ENCODE measurements at places on chromosomes 7 and 10.

- DNase-seq: no peak
Measured at GRCh38 chr7:87935384-87935706, 1.3 kb downstream of the ADAM22 start.

GRCh38 chr10:30813872-30814481 is 184.4 kb upstream of the LYZL2 start:
- DNase-seq: peak; percentile 75

DNA sequence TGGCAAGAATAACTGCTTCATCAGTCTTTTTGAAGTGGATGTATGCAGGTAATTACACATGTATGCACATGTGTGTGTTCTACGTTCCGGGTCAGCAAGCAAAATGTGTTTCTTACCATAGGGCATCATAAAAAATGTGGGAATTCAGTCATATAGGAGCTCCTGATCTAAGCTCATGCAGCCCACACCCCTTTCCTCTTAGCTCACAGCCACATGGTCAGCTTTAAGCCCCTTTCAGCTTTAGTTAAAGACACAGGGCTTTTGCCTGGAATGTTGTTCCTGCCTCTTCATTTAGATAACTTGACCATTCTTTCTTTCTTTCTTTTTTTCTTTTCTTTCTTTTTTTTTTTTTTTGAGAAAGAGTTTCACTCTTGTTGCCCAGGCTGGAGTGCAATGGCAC is 258.1 kb downstream of the RPS24 start:
- DNase-seq: no peak

DNA sequence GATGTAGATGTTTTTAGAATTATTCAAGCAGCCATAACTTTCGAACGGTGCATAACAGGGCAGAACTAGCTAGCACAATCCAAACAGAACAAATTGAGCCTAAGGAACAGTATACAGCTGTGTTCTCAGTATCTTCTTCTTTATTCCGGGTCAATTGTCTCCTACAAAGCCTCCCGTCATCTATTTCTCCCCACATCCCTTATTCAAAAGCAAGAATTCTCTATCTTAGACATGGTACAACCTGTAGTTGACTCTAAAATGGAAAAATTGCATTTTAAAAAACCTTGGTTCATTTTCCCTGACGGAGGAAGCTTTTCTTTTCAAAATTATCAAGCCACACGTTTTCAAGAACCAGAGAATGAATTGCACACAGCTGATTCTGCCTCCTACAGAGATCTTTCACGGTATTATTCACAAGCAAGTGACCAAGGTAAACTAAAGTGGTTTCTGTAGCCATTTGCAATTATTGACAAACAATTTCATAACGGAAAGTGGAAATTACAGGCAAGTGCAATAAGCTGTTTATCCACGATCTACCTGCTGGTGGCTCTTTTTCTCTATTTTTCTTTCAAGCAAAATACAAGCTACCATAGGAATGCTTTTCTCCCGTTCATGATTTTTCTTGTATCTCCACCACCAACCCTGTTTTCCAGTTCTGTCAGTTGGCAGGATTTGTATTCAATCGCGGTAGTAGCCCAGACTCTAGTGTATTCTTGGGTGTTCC is 2.3 kb downstream of the GRM8 start:
- DNase-seq: no peak

GRCh38 chr10:121823993-121824463 is 103.8 kb downstream of the ATE1 start:
- DNase-seq: peak; percentile 27

DNA sequence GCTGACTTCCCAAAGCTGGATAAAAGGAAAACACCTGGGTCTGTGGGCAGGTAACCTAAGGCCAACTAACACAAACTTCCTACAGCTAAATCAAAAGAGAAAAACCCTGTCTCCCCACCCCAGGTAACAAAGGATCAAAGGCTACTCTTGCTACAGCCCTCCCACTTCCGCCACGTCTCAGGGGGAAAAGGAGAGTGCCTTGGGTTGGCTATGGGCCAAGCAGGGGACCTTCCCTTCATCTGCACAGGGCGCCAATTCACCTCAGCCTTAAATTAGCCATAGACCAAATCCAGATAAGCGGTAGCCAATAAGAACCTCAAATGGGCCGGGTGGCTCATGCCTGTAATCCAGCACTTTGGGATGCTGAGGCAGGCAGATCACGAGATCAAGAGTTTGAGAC is 69.1 kb upstream of the LANCL2 start:
- DNase-seq: no peak

DNA sequence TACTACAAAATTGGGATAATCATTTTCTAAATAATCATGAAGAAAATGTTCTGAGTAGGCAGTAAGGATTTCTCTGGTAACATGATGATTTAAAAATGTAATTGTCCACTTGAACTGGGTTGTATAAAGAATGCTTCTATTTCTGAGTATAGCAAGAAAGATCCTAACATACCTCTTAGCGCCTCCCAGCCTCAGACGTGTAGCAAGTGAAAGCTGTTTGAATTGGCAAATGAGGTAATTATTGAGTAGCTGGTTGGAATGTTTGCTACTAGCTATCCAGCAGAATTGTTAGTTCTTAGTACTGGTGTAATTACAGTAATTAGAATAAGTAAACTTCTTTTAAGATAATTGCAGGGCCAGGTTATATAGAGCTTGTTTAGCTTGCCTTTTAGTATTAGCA is 47.9 kb downstream of the SEPTIN7 start:
- DNase-seq: no peak

- no peak for DNase-seq
Measured at GRCh38 chr7:130417213-130417612, 23.6 kb downstream of the CEP41 start.

GRCh38 chr7:106839511-106839910 is 25.6 kb upstream of the PIK3CG start:
- no peak for DNase-seq

DNA sequence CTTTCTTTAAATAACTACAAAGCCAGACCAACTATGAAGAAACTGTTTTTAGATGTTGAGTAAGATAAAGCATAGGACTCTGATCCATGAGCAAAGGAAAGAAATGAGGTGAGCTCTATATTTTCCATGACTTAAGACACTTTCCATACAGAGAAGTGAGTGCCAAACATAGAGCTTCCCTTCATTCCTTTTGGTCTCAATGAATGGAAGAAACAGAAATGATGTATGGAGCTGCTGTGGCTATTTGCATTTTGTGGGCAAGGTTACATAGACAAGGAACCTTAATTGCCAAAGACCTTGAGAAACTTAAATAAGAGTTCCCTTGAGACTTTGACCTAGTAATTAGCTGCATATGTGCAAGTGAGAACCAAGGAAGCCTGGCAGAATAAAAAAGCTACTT is 1152.2 kb downstream of the XPNPEP1 start:
- no peak for DNase-seq

DNA sequence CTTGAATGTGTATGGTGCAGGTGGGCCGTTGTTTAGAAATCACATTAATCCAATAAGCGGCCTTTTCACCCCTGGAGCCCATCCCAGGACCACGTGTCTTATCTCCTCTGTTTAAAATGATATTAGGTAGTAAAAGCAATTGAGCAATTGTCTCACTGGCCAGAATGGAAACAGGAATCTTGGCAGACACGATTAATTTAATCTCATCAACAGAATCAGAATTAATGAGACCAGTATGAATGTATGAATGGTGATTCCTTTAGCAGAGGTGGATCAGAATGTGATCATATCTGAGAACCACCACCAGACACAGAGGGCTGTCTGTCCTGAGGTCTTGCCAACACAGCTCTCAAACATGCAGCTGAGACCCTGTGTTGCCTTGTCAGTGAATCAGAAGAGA is 1591.4 kb downstream of the REEP3 start:
- DNase-seq: no peak

GRCh38 chr10:71234970-71235685 is 22.8 kb downstream of the UNC5B start:
- DNase-seq: peak; percentile 84

DNA sequence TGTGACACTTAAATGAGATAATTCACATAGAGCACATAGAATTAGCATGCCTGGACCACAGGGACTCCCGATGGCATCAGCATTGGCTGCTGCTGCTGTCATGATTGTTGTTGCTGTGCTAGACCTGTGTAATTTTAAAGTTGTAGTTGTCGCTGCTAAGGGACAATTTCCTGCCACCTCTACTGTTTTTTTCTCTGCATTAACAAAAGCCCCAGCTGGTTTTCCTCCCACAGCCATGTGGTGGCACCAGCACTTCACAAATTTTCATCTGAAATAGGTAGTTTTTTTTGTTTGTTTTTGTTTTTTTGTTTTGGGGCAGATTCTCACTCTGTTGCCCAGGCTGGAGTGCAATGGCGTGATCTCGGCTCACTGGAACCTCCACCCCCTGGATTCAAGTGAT is 25.4 kb upstream of the PRXL2A start:
- DNase-seq: peak; percentile 22

Measured in hepatic stellate cell (primary cell).